ENCODE measurements at places on chromosomes 11 and 22.
A peak's percentile ranks its signal among the peaks of the same experiment; 100 is the strongest.

- no peak for DNase-seq
Measured at GRCh38 chr11:46122945-46123715, 1.9 kb upstream of the PHF21A start.

- no peak for DNase-seq
Measured at GRCh38 chr11:104819603-104820002, 78.7 kb downstream of the CASP12 start.

DNA sequence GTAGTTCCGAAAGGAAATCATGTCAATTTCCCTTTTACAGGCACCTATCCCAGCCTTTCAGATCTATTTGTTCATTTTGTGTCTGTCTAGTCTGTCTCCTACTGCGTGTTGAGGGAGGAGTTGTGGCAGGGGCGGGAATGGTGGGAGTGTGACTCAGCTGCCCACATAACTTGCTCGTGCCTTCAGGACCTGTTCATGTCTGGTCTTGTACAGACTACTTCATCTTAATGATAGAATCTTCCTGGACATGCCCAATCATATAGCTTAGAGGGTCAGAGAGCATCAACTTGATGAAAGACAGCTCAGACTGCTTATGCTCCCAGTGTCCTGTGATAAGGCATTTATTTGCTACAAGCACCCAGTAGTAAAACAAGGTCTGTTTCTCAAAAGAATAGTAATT lies 61.0 kb upstream of the BIRC3 start:
- DNase-seq = no peak

DNA sequence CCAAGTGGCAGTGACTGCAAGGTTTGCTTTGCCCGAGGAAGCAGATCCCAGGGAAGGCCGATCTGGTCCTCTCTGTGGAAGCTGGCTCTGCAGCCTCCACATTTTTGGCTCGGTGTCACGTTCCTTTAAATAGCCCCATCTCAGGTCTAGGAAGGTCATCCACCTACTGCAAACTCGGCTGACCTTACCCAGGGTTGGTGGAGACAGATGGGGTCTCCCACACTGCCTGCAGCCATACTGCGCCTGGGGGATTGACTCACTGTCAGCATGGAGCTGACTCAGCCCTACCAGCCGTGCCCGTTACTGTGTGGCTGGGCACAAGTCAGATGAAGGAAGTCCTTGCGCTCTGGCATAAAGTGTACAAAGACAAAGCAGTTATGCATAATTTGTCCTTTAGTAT lies 16.9 kb downstream of the CDPF1 start:
- peak; percentile 50 for DNase-seq

- no peak for DNase-seq
Measured at GRCh38 chr22:47215851-47216250, 453.4 kb downstream of the TBC1D22A start.

DNA sequence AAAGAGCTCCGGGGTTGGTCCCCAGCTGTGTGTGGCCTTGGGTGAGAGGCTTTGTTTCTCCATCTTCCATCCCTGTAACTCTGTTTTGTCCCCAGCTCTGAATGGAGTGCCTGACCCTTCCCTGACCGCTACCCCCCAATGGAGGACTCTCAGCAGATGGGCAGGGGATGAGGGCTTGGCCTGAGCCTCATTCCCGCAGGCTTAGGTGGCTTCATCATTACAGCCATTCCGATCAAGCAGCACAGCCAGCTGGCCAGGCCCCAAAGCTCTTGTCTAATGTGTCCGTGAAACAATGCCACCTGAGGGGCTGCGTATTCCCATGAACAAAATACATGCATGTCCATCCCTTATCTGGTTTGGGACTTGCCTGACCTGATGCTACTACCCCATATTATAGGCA lies 3.9 kb upstream of the CDC42EP2 start:
- DNase-seq = no peak

GRCh38 chr11:35786188-35786587 lies 123.6 kb downstream of the TRIM44 start:
- DNase-seq = no peak

- DNase-seq = no peak
Measured at GRCh38 chr11:120839846-120840402, 184.0 kb upstream of the TBCEL start.

DNA sequence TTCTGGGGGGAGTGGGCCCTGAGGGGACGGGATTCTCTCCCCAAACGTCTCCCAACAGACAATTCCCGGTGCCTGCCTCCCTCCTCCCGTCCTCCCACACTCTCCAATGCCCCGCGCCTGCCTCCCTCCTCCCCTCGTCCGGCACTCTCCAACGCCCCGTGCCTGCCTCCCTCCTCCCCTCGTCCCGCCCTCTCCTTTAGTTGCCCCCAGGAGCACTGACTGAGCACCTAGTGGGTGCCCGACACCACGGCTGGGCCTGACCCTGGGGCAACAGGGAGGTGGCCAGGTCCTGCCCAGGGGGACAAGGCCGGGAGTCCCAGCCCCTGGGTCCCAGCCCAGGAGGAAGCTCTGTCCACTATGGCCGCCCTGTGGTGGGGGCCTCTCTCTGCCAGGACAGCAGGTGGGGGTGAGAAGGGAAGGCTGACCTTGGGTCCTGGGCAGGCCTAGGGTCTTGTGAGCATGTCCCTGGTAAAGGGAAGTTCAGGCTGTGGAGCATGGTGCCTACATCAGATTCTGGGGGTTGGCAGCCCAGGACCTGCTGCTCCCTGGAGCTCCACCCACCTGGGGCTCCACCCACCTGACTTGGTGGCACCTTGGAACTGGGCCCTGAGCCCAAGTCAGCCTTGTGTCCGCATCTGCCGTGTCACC lies 942.3 kb downstream of the BRD1 start:
- DNase-seq = no peak

GRCh38 chr22:27358096-27358870 lies 443.3 kb downstream of the MN1 start:
- DNase-seq = no peak

GRCh38 chr11:32187111-32187510 lies 96.2 kb downstream of the RCN1 start:
- DNase-seq = no peak

- DNase-seq = no peak
Measured at GRCh38 chr11:22512457-22512856, 113.2 kb downstream of the FANCF start.

DNA sequence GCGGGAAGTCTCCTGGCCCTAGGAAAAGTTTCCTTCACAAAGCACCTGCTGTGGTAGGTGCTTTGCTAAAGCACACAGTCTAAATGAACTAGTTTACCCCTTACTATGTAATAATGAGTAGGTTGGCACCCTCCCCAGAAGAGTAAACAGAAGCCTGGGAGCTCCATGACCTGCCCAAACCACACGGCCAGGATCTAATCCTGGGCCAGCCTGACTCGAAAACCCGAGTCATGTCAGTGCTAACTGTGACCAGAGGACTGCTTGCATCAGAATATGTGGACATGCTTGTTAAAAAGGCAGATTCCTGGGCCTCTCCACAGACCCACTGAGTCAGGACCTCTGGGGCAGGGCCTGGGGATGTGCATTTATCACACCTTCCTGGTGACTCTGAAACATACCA lies 67.7 kb downstream of the PANX1 start:
- no peak for DNase-seq

- DNase-seq = no peak
Measured at GRCh38 chr11:82794490-82794889, 60.8 kb upstream of the FAM181B start.

DNA sequence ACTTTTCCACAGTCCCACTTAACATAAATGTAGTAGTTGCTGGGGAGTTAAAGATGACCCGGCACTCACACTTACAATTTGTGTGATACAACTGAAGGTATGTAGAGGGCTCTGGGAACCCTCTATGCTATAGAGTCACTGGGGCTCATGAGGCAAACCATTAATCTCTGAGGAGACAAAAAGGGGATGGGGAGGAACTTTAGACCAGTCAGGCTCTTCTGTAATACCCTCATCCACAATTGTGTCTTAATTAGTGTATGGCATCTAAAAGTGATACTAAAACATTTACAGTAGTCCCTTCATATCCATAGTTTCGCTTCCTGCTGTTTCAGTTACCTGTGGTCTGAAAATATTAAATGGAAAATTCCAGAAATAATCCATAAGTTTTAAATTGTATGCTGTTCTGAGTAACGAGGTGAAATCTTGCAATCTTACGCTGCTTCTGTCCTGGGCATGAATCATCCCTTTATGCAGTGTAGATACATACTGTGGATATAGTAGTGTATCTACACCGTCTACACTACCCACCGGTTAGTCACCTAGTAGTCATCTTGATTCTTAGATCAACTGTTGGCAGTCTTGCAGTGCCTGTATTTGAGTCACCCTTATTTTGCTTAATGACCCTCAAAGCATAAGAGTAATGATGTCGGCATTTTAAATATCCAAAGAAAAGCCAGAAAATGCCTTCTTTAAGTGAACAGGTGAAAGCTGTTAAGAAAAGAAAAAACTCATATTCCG lies 12.2 kb downstream of the CBL start:
- DNase-seq = no peak

GRCh38 chr11:128300785-128301184 lies 286.6 kb downstream of the ETS1 start:
- DNase-seq = no peak

DNA sequence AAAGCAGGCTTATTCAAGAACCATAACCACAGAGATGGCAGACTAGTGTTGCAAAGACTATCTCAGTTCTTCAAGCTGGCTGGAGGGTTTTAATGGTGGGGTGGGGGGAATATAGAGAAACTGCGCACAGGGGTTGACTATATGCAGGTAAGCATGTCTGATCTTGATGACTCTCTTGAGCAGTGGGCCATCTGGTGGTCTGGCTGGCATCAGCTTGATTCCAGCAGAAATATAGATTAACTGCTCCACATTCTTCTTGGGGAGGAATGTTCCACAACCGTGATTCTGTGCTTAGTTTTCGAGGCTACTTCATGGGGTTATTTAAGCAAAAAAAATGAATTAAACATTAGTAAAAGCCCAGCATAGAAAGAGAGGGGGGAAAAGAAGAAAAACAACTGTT lies 158.8 kb upstream of the PGR start:
- no peak for DNase-seq

- DNase-seq = no peak
Measured at GRCh38 chr11:94245121-94245520, 59.3 kb upstream of the IZUMO1R start.

- DNase-seq = no peak
Measured at GRCh38 chr11:131866535-131867400, 496.4 kb downstream of the NTM start.

GRCh38 chr11:113113801-113114704 lies 152.8 kb downstream of the NCAM1 start:
- peak; percentile 20 for DNase-seq

- DNase-seq = no peak
Measured at GRCh38 chr11:62538470-62539237, 8.0 kb downstream of the AHNAK start.

DNA sequence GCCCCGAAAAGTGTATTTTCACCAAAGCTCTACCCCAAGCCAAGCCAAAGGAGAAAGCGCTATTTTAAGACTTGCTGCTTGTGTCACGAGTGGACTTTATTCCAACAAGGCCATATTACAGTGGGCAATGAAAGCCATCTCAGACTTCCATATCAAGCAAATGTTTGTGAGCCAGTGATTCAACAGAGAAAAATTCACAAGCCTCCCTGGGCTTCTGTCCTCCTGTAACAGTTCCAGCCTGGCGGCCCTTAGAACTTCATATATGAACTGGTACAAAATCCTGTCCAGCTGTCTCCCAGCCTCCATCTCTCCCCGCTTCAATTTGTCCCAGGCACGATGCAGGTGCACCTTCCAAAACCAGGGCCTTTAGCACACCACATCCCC lies 11.2 kb downstream of the LARGE1 start:
- no peak for DNase-seq

DNA sequence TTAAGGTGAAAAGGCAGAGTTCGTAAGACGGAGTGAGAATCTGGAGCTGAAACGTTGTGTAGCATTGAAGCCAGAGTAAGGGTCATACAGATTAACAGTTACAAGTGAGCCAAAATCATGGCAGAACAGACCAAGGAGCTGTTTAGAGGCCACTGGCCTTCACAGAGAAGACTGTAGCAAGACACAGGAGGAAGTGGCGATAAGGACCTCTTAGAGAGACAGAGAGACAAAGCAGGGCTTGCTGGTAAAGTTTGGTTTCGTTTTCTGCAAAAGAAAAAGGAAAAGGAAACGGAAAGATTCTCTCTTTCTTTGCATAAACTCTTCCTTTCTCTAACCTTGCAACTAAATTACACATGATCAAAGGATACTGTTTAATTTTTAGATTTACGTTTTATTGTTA lies 83.0 kb downstream of the AASDHPPT start:
- DNase-seq = no peak

DNA sequence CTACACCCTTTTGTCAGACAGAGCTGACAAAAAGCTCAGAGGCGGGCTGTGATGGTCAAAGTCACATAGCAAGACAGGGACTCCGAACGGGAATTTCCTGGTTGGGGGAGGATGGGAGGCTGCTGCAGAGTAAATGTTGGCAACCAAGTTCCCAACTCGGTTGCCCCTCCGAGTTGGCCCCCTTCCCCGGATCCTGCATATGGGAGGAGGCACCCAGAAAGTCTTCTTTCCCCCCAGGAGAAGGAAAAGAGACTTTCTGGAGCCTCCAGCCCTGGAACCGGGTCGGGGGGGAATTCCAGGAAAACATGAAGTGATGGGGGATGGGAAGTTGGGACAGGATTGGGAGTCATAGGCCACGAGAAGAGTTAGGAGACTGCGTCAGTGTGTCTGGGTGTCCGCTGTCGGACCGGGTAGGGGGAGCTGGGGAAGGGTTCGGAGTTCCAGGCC lies 614 bp downstream of the SELENOM start:
- no peak for DNase-seq

All from hypothalamus (tissue), 51 donors.